IMR-90 (cell line): ENCODE measurements at places on chromosomes 11 and 22.

DNA sequence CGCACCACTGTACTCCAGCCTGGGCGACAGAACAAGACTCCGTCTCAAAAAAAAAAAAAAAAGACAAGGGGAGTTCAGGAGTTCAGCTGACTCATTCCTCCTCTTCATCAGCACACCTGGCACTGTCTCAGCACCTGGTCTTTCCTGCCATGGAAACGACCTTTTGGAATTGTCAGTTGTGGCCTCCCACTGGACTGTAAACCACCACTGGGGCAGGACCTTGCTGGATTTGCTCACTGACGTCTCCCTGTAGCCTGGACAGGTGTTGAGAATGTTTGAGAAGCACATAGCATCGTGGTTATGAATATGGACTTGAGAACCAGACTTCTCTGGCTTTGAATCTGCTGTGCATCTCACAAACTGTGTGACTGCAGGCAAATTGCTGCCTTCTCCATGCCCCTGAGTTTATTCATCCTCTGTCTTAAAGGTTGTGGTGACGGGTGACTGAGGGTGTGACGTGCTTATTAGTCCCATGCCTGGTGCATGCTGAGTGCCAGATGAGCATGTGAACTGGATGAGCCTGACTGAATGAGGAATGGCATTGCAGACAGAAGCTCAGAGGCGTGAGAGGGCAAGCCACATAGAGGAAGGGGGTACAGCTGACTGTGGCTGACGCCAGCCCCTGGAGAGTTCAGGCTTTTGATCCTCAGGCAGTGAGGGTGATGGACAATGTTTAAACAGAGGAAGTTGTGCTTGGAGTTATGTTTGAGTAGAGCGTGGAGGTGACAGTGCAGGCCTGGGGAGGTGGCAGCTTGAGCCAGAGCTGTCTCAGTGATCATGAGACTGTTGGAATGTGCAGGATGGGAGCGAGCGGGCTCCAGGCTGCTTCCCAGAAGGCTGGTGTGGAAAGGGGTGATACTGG, 12.7 kb downstream of the TOM1 start:
- DNase-seq = peak; percentile 82

- DNase-seq = no peak
These were observed 40.2 kb upstream of the CELSR1 start for GRCh38 chr22:46577368-46578249.

GRCh38 chr11:28343304-28344233, 235.4 kb downstream of the METTL15 start:
- DNase-seq = peak; percentile 95

DNA sequence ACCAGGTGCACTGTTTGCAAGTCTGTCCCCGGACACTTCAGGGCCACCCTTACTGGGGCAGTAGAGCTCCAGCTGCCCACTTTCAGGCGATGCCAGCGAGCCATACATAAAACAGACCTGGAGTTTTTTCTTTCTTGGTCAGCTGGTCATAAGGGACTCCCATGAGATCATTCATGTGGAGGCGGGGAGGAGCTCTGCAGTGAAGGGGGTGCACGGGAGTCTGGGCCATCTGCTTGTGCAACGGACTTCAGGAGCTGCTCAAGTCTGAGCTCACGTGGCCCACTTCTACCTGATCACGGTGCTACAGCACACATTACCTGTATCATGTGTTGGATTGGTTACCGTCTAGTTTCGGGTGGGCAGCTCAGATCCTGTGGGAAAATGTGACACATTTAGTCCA, 9.2 kb upstream of the MRGPRF start:
- peak; percentile 29 for DNase-seq

GRCh38 chr11:70727899-70728620, 329.7 kb downstream of the CTTN start:
- no peak for DNase-seq

- DNase-seq = peak; percentile 51
These were observed 4.4 kb upstream of the FOXRED2 start for GRCh38 chr22:36510966-36511881.

- DNase-seq = no peak
These were observed 592 bp downstream of the EEF1G start for GRCh38 chr11:62573006-62573591.

GRCh38 chr11:128512474-128512996, 74.8 kb downstream of the ETS1 start:
- DNase-seq = no peak

DNA sequence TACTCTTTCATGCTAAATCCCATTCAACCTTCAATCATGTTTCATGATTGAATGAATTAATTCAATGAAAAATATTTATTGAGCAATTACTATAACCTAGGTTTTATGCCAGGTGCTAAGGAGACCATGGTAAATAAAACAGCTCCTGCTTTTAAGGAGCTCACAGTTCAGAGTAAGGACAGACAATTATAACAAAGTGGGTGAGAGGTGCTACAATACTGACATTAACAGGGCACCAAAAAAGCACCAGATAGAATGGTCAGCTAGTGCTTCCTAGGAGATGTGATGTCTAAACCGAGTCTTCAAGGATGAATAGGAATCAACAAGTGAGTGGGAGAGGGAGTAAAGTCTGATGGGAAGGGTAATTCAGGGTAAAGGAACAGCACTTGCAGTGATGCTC, 366.7 kb downstream of the SOX6 start:
- no peak for DNase-seq

DNA sequence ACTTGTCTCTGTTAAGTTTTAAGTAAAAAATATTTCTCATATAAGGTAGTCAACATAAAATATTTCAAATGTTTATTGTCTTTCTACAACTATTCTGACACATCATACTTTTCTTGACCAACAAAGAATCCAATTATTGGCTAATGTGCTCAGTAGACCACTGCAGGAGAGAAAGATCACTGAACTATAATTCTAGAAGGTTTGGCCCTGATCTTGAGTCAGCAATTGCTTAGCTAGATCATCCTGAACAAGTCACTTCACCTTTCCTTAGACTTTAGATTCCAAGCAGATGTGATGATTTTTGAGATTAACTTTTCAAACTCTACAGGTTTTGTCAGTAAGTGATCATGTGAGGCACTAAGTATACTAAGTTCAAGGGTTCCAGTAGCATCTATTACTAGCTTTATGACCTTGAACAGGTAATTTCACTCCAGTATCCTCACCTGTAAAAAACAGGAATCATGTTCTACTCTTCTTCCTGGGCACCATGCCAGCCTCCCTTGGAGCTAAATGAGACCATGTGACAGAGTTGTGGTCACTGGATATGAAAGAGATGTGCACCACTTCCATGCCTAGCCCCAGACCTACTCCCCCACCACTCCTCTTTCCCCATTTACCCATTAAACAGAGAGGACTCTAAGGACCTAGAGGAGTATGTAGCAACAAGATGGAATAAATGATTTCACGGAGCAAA, 17.3 kb downstream of the PGM2L1 start:
- DNase-seq = no peak

GRCh38 chr22:21939461-21939913, 13.2 kb downstream of the PPM1F start:
- no peak for DNase-seq

- DNase-seq = peak; percentile 80
These were observed 7.4 kb downstream of the ATL3 start for GRCh38 chr11:63663809-63664208.

DNA sequence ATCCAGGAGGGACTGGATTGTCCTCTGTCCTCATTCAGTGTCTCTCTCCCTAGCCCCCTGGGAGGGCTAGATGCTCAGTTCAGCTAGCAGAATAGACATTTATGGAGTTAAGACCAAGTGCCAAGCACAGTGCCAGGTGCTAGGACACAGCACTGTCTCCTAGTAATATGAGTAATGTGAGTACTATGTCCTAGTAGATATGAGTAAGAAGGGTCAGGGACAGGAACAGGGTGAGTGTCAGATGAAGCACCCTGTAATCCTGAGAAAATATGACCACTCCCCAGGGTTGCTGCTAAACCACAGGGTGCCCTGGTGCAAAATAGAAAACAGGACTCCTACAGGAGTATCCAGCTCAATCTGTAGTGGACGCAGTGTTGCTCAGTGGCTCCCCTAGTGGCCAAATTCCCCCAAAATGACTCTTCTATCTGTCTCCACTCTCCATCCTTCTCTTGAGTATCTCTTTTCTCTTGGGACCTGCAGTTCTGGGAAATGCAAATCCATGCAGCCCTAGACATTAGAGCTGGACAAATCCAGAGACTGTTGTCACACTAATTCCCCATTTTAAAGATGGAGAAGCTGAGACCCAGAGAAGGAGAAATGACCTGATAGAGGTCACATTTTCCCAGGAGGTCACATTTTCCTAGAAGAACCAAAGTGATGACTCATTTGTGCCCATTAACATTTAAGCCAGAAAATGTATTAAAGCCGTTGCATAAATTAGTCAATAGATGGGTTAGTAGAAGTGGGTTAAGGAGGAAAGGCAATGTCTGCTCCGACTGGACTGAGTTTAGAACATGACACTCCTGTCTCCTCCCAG, 214.3 kb downstream of the NXPE2 start:
- no peak for DNase-seq

GRCh38 chr22:32389685-32390084, 22.4 kb downstream of the RTCB start:
- DNase-seq = peak; percentile 11

- DNase-seq = peak; percentile 73
These were observed 94.5 kb downstream of the PHF21A start for GRCh38 chr11:46026606-46027293.

DNA sequence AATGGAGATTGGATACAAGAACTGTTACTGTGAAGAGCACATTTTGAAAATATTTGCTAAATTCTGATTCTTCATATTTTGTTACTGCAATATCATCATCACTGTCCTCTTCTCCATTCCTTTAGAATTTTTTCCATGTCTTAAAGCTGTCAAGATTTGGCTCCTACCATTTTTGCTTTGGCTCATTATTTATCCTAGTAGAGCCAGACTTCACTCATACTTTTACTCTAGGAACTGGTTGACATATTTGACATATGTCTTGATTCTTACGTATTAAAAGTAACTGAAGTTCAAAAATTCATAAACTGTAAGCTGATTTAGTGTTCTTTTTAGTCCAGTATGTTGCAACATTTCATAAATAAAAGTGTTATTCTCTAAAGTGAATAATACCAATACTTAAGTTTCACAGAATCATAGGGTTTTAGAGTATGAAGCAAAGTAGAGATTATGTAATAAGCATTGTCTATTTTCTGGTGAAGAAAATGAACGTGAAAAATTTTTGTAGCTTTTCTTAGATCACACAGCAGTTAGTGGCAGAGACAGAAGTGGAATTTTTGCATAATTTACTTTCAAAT, 225.6 kb downstream of the TMEM135 start:
- no peak for DNase-seq

DNA sequence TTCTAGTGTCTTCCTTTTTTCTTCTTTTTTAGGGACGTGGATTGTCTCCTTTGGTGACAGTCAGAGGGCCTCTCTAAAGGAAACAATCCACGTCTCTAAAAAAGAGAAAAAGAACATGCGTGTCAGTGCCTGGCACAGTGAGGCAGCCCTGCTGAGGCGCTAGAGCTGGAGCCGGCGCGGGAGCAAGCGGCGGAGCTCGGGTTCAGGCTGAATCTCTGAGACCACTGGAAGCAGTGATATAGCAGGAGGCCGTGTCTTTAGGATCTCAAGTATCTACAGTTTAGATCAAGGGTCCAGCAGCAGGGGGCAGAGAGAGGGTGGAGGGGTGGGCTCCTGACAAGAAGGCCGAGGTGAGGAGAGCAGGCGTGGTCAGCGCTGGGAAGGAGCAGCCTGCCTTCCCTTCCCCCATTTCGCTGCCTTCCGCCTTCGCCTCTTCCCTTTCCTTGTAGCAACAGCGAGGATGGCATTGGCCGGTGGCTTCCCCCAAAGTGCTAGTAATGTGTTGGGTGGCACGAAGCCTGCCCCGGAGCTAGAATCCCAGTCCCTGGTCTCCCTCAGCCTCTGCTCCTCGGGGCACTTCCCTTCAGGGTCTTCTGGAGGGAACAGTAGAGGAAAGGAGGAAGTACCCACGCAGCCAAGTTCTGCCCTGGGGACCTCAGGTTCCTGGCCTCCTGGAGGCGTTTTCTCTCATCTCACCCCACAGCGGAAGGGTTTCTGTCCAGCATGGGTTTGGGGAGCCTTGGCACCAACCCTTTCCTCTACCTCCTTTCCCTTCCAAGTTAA, 28.2 kb upstream of the RAB1B start:
- no peak for DNase-seq

DNA sequence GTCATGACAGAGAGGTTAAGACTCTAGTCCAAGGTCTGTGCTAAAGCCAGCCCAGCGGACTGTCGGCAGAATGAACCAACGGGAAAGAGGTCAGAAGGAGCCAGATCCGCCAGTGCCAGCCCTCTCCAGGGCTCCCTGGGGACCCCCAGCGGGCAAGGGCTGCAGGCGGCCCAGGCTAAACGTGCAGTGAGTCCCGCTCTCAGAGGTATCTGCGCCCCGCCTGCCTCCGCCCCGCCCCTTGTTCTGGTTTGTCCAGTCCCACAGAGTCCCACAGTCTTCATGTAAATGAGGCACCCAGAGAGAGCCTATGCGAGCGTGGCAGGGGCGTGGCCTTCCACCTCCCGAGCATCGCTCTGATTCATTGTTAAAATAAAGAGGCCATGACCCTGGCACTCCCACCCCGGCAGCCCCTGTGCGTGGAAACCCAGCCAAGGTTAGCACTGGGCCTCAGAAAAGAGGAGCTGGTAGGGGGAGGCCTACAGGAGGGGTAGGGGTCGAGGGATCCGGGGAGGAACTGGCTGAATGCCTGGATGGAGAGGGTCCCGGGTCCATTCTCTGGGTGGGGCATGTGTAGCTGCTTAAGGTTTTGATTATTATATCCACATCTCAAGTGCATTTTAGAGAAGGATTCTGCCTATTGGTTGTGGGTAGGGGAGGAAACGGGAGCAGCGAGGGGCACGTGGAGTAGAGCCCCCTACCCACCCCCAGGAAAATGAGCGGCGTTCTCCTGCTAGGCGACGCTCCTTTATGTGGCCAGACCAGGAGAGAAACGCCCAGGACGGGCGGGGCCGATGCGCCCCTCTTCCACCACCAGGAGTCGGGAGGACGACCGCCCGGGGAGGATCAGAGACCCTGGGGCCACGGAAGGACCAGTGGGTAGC, at the start of gene TRIOBP:
TSS of gene TRIOBP (plus strand) at position 392 of the 881 bp plus-strand sequence. CDS start 4,318 bp downstream, outside the sequence.
- DNase-seq = peak; percentile 91

- no peak for DNase-seq
These were observed 16.0 kb downstream of the CSTPP1 start for GRCh38 chr11:46952553-46952952.

GRCh38 chr22:22783575-22783974, 104.0 kb upstream of the IGLL5 start:
- no peak for DNase-seq

DNA sequence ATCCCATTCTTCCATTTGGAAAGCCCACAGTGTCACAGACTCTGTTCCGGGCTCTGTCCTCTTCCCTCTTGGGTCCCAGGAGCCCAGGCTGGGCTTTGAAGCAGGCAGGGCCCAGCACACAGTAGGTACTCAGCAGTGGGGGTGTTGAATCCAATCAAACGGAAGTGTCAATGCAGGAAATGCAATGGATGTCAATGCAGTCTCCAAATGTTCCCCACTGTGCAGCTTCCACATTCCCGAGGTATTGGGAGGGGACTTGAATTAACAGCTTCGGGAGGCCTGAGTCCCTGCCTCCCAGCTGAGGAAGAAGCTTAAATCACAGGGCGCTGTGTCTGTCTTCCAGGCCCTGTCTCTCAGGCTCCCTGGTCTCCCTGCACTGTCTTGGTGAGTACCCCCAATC, 21.8 kb upstream of the SMIM35 start:
- no peak for DNase-seq

GRCh38 chr22:33451866-33452469, 393.8 kb upstream of the SYN3 start:
- peak; percentile 40 for DNase-seq

GRCh38 chr11:10932976-10933375, 75.1 kb upstream of the ZBED5 start:
- no peak for DNase-seq

GRCh38 chr11:103013421-103013820, 57.9 kb upstream of the MMP13 start:
- DNase-seq = peak; percentile 23

GRCh38 chr11:5605849-5606248, 9.4 kb downstream of the TRIM6 start:
- DNase-seq = peak; percentile 92
